NCI-H526 treated with DMSO at 0.1 percent for 48 hours (cell line): ENCODE measurements at places on chromosomes 1 and 21.
A peak's percentile ranks its signal among the peaks of the same experiment; 100 is the strongest.

GRCh38 chr1:170530972-170531757 is 801 bp upstream of the GORAB start:
- no peak for DNase-seq

DNA sequence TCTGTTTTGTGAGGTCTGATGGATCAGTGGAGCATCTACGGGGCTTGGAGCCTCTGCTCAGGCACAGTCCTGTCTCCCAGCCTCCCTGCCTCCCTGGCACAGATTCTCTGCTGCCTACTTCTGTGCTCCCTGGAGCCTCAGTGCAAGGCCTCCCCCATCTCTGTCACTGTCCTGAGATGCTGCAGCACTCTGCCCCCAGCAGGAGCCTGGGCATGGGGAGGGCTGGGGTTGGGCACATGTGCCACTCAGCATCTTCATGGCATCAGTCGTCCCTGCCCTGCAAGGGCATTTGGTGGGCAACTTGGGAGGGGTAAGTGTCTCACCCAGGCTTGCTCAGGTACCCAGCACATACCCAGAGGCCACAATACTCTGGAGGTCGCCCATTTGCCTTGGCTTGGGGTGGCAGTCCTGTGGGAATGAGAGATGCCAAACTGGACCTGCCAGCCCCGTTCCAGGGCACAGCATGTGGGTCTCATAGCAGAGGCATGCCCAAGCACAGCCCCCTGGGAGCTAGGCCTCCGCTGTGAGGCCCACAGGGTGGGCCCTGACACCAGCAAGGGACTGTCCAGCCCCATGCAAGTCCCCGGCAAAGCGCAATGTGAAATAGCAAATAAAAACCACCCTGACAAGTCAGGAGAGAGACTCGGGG is 28.7 kb downstream of the PADI3 start:
- DNase-seq = no peak

DNA sequence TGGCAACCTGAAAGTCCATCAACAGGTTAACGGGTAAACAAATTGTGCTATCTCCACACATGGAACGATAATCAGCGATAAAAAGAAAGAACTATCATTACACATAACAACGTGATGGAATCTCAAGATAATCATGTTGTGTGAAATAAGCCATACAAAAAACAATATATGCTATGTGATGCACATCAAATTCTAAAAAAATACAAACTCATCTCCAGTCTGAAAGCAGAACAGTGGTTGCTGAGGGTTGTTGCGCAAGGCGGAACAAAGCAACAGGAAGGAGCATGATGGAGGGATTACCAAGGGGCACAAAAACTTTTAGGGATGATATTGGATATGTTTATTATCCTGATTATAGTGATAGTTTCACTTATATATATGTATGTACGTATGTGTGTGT is 324.8 kb downstream of the VAV3 start:
- DNase-seq = no peak

DNA sequence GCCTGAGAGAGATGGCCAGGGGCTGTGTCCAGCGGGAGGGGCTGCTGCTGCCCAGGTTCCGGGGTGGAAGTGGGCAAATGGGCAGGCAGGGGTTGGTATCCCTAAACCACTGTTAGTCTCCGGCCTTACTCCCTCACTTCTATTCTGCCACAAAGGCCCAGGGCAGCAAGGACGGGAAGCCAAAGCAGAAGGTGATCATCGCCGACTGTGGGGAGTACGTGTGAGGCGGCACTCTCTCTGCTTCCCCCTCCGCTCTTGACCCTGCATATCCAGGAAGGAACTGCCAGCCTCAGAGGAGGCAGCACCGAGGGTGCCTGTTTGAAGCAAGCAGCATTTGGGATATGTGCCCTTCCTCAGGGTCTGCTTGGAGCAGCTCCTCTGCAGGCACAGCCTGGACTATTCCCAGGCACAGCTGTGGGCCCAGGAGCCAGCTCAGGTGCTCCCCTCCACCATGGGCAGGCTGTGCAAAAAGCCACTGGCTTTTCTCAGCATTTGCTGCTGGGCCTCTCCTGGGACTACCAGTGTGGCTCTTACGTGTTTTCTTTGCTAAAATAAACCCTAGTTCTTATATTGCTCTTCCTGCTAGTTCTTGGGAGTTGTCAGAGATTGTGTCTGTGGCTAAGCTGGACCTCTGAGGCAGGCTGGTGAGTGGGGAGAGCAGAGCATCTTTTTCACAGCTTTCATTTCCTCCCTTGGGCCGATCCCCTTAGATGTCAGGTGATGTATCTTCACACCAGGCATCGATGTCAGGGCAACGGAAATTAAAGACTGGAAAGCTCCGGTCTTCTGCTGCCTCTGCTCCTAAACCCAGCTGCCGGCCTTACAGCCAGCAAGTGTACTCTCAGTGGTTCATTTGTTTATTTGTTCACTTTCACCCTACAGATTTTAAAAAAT is 14.7 kb downstream of the PPIE start:
- no peak for DNase-seq

- no peak for DNase-seq
Observed at GRCh38 chr1:55536545-55536865, 321.3 kb upstream of the USP24 start.

GRCh38 chr1:25568834-25569596 is 25.6 kb downstream of the LDLRAP1 start:
- DNase-seq = no peak

DNA sequence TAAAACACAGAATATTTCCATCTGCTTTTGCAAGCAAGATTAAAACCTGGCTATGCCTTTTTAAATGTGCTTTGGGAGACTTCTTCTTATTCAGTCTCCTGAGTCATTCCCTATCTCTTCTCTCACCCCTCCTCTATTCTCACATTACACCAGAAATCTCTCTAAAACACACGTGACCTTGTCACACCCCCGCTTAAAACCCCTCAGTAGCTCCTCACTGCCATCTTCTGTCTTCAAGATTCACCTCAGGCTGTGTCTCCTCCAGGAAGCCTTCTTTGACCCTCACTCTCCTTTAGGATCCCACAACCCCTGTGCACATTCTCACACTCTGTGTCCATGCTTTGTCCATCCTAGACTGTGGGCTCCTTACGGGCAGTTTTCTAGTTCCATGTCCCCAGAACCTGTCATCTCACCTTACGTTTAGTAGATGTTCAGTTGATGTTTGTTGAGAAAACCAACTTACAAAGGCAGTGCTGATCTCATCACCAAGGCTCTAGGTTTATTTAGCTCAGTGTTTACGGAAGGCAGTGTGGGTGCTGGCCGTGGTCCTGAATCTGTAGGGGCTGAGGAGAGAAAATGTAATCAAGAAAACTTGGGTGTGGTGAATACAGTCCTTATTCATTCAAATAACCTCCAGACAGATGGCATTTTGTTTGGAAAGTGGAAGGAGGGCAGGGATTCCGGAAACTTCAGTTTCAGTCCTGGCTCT is 143.5 kb downstream of the DMRTA2 start:
- DNase-seq = no peak

- DNase-seq = no peak
Observed at GRCh38 chr1:109905491-109905890, 5.2 kb upstream of the CSF1 start.

- DNase-seq = peak; percentile 13
Observed at GRCh38 chr1:36653850-36654249, 171.1 kb upstream of the CSF3R start.

GRCh38 chr1:29713857-29714256 is 477.5 kb downstream of the PTPRU start:
- no peak for DNase-seq

- DNase-seq = no peak
Observed at GRCh38 chr1:22295856-22296255, 153.0 kb upstream of the WNT4 start.

DNA sequence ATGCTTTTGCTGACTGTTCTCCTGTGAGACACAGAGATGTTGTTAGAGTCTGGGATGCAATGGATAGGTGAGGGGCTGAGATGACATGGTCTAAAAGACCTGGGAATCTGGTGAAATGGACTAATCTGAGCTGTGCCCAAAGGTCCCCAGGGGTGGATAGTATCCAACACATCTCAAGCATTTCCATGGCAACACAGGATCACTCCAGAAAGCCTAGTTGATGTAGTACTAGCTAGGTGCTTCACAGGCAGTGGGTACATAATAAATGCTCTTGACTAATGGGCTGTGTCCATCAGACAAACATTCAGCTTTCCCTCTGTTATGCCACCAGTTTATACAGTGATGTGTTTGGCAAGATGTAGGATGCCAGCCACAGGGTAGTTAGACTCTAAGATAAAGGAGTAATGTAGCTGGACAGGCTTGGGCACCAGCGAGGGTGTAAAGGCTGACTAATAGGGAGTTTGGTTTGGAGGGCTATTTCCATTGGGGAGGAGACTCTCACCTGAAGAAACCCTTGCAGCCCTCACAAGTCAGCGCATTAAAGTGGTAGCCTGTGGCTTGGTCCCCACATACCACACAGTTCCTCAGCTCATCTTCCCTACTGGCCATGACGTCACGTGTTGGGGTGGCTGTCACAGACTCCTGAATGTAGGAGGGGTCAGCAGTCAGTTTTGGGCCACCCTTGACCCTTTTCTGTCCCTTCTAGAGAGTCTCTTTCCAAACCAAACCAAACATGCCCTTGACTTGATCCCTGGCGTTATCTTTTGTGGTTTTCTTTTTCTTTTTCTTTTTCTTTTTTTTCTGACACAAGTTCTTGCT is 1.8 kb downstream of the NR1I3 start:
- DNase-seq = no peak

GRCh38 chr1:115233598-115233997 is 104.5 kb downstream of the NGF start:
- DNase-seq = no peak

- DNase-seq = no peak
Observed at GRCh38 chr1:195745189-195746010, 862.8 kb downstream of the KCNT2 start.

DNA sequence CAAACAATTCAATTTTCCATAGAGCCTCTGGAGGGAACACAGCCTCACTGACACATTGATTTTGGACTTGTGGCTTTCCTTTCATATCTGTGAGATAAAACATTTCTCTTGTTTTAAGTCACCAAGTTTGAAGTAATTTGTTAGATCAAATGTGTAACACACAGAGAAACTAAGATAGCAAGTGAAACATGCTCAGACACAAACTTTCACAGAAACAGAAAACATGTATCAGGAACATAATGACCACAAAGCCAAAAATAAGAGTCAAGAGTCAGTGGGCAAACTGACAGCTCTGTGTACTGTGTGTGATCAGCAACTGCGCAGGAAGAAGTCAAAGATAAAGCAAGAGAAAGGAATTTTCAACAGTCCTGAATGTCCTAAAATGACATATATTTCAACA is 1237.5 kb downstream of the AMY1C start:
- no peak for DNase-seq

- DNase-seq = no peak
Observed at GRCh38 chr1:27469334-27469733, 20.6 kb downstream of the WASF2 start.

DNA sequence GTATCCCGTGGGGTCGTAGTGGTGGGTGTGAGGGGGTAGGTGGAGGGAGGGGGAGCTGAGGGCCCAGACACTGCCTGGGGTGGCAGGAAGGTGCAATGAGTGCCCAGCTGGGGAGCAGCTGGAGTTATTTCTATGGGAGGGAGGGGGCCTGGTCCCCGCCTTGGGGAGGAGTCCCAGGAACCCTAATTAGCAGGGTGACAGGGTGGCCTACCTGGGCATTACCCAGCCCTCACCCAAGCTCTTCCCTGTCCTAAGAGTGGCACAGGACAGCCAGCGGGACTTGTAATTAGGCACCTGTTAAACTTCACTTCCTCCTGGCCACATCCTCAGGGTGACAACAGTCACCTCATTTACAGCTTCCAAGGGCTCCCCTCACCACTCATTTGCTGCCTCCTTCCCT is at the start of gene VSIG8:
Gene VSIG8, minus strand, starts transcription at position 101 of the 400 bp plus-strand sequence. CDS start 136 bp downstream, outside the sequence.
- no peak for DNase-seq
